ENCODE measurements at places on chromosomes 7 and 10.

DNA sequence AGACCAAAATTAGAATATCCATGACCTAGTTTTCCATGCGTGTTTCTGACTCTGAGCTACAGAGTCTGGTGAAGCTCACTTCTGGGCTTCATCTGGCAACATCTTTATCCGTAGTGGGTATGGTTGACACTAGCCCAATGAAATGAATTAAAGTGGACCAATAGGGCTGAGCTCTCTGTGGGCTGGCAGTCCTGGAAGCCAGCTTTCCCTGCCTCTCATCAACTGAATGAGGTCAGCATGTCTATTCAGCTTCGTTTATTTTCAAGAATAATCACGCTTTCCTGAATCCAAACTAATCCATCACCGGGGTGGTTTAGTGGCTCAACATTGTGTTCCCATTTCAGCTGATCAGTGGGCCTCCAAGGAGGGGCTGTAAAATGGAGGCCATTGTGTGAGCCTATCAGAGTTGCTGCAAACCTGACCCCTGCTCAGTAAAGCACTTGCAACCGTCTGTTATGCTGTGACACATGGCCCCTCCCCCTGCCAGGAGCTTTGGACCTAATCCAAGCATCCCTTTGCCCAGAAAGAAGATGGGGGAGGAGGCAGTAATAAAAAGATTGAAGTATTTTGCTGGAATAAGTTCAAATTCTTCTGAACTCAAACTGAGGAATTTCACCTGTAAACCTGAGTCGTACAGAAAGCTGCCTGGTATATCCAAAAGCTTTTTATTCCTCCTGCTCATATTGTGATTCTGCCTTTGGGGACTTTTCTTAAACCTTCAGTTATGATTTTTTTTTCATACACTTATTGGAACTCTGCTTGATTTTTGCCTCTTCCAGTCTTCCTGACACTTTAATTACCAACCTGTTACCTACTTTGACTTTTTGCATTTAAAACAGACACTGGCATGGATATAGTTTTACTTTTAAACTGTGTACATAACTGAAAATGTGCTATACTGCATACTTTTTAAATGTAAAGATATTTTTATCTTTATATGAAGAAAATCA, 35.5 kb downstream of the CAV1 start:
- no peak for DNase-seq

DNA sequence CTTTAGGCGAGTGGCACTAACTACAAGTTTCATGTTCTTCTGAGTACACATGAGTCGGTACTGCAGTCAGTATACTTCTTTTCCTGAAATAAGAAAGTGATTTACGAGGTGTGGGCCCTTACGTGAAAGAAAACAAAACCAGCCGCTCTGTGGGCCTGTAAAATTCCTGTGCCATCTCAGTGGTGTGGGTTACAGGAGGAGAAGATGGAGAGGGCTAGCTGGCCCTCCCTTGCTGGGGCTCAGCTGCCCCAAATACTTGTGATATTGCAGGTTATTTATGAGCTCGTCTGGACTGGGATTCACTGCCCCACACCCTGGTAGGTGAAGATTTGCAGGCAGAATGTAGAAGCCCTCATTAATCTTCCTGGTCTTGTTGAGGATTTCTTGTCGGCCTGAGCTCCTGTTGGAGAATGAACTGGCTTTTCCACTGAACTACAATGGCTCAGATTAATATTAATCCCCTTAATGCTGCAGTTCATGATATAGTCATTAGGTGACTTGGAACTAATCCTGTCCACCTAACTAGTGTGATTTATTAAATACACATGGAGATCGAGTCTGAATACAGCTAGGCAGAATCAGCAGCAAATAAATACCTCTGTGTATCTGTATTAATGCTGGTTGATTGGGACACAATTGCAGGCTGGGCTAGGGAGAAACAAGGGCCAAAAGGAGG, 68.0 kb downstream of the GBF1 start:
- DNase-seq = no peak

GRCh38 chr10:59962756-59963155, 56.4 kb upstream of the CCDC6 start:
- DNase-seq = no peak

- no peak for DNase-seq
Observed at GRCh38 chr10:16381083-16381482, 55.7 kb upstream of the PTER start.

DNA sequence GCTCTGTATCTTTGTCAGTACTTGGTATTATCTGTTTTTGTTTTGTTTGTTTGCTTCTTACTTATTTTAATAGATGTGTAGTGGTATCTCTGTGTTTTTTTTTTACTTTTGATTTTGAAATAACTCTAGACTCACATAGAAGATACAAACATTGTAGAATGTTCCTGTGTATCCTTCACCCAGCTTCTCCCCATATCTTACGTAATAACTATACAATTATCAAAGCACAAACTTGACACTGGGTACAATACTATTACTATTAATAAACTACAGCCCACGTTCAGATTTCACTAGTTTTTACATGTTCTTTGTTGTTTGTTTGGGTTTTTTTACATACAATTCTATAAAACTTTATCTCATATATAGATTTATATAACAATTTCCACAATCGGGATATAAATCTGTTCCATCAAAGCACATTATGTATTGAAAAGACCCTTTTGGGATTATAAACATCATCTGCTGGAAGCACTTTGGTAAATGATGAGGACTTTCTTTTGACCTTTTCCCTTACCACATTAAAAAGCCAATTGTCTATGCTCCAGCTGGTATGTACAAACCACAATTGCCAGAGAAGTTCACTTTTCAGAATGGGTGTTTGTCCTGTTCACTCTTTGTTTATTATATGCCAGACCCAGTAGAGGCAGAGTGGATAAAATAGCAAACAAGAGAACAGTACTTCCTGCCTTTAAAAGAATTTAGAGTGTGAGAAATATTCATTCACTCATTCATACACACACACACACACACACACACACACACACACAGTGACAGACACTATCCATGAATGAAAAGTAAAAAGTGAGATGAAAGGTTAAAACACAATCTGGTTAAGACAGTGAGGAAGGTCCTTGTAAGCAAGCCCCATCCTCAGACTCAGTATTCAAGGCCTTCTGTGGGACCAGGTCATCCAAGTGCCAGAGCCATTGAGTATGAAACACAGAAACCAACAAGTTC, 113.0 kb downstream of the SGMS1 start:
- no peak for DNase-seq

- no peak for DNase-seq
Observed at GRCh38 chr7:112395893-112396292, 54.4 kb upstream of the IFRD1 start.

- DNase-seq = no peak
Observed at GRCh38 chr7:49091519-49091918, 167.2 kb downstream of the CDC14C start.

GRCh38 chr7:16559497-16560179, 33.0 kb downstream of the LRRC72 start:
- DNase-seq = no peak

GRCh38 chr10:73899423-73899822, 11.5 kb upstream of the PLAU start:
- DNase-seq = no peak

DNA sequence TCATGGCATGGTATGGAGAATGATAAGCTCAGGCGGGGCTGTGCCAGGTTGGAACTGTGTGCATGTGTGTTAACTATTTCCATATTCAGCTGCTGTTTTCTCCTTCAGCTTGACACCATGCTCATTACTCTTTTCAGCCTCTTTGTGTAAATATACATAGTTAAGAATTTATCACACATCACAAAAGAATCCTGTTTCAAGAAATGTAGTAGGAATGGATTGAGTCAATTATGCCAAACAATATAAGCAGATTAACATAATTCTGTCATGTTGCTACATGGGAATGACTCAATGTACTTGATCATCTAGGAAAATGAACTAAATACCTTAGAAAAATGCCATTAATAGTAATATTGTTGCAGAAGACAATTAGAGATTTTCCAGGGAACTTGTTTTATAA, 687.4 kb downstream of the PARD3 start:
- DNase-seq = no peak

DNA sequence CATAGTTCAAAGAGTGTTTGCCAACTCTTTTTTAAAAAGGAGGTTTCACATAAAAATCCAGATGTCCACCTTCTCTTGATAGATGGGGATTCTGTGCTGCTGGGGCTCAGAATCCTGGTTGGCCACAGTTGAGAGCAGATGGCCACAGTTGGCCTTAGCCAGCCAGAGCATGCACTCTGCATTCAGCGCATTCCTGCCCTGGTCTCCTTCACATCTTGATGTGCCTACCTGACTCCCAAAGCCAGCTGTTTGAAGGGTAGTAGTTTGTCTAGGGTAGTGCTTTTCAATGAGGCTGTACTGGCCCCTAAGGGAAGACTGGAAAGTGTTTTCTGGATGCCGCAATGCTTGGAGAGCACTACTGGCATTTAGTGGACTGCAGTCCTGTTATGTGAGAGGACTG, 208.1 kb upstream of the HDAC9 start:
- DNase-seq = no peak

GRCh38 chr10:102511583-102512274, 8.0 kb downstream of the SUFU start:
- no peak for DNase-seq

- no peak for DNase-seq
Observed at GRCh38 chr10:127787873-127788272, 50.9 kb downstream of the FOXI2 start.

DNA sequence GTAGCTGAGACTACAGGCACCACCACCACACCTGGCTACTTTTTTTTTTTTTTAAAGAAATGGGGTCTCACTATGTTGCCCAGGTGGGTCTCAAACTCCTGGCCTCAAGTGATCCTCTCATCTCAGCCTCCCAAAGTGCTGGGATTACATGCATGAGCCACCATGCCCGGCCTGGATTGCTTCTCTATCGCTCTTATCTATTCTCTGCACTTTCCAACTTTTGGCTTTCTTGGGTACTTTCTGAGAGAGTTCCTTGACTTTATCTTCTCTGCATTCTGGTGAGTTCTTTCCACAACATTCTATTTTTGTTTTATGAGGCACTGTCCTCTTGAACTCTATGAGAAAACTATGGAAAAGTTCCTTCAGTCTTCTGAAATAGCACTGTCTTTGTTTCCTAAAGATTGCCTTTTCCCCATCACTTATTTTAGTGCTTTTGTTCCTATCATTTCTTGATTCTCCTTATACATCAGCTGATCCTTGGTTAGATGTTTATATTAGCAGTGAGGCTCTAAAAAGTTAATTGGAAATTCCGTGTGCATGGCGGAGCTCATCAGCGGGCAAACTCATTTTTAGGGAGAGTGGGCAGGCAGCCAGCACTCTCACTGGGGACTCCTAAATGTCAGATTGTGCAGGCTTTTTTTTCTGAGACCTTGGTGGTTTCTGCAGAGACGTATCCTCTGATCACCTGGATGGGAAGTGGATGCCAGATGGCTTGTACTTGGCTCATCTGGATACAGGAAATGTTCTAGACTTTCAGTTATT, 43.9 kb downstream of the HIP1 start:
- DNase-seq = no peak

DNA sequence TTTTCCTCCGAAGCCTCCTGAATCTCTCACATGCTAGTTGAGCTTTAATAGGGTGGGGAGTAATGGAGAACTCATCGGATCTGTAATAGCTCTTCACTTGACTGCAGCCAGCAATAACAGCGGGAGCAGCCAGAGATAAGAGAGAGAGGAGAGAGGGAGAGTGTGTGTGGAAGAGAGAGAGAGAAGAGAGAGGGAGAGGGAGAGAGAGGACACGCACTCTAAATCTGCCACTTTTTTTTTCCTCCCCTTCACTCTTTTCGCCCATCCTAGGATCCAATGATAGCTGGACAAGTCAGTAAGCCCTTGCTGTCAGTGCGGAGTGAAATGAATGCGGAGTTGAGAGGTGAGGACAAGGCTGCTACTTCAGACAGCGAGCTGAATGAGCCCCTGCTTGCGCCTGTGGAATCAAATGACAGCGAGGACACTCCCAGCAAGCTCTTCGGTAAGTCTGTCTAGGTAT, 107.9 kb downstream of the POU6F2 start:
- DNase-seq = no peak

DNA sequence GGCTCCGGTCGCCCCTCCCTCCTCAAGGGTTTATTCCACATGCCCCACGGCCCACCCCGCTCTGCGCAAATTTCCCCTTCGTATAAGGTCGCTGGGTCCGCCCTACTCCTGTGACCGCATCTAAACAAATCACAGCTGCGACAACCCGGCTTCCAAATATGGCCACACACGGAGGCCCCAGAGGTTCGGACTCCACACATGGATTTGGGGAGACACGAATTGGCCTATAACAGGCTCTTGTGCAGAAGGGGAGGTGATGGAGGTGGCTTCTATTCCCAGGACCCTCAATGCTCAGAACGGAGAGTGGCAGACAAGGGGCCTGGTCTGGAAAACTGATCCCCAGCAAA, 90.1 kb downstream of the FOXL3 start:
- DNase-seq = no peak

DNA sequence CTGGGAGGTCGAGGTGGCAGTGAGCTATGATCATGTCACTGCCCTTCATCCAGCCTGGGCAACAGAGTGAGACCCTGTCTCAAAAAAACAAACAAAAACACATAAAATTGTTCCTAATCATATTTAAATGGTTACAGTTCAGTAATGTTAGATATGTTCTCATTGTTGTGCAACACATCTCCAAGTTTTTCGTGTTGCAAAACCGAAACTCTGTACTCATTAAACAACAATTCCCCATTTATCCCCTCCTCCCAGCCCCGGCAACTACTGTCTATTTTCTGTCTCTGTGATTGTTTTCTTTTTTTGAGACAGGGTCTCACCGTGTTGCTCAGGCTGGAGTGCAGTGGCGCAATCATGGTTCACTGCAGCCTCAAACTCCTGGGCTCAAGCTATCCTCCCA, 16.1 kb upstream of the PRXL2A start:
- DNase-seq = no peak

DNA sequence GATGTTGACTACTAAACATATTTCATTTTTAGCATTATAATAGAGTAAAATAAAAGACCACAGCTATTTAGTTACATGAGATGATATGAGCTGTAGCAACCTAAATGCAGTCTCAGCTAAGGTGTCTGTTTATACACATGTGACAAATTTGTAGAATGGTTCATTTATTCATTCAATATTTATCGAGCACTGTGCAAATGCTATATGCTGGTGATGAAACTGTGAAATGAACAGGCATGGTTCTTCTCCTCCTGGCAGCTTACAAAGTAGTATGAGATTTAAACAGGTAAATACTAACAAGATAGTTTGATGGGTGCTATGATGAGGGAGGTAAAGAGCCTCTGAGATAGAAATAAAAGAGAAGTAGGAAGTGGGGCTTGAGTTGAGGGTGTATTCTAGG, 60.8 kb downstream of the LRGUK start:
- no peak for DNase-seq

GRCh38 chr10:14024329-14025202, 306.2 kb downstream of the FRMD4A start:
- DNase-seq = no peak

GRCh38 chr10:511849-512191, 177.6 kb downstream of the DIP2C start:
- no peak for DNase-seq

DNA sequence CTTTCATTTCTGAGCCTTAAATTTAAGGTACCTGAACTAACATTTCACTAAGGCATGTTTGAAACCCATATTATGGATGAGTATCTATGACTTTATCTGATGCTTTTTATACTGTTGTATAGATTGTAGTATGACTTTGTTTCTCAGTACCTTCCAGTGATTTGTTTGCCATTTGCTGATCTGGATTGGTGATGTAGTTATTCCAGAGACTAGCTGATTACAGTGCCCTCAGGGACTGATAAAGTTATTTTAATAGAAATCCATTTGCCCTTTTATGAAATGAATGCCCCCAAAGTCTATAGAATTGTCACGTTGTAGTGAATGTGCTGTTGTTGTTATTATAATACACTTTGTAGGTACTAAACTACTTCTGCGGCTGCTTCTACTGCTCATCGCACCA, 385.4 kb upstream of the LRGUK start:
- no peak for DNase-seq

GRCh38 chr10:2022401-2022800, 285.1 kb upstream of the ADARB2 start:
- no peak for DNase-seq
